ENCODE measurements at places on chromosomes 1 and 21. TPM values are rescaled to one million over a fixed set of nuclear protein-coding genes. Genes with fewer than 3 reads are reported as not detected.

The SDHC gene
- total RNA-seq: 16.6 TPM

DNA sequence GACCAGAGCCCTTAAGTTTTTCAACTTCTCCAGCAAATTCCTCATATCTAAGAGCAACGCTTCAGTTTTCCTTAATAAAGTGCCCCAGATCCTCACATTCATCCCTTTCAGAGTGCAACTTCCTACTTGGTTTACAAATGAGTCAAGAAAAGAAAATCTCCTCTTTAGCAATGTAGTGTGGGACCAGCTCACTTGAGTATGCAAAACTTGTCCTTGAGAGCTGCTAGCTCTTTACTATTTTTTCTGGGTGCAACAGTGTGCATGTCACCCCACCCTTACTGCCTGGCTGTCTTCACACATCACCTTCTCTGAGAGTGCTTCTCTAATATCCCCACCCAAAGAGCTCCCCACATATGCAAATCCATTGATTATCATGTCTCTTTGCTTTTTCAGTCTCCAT lies 203.1 kb upstream of the CAMK1G start:
- DNase-seq: no peak

DNA sequence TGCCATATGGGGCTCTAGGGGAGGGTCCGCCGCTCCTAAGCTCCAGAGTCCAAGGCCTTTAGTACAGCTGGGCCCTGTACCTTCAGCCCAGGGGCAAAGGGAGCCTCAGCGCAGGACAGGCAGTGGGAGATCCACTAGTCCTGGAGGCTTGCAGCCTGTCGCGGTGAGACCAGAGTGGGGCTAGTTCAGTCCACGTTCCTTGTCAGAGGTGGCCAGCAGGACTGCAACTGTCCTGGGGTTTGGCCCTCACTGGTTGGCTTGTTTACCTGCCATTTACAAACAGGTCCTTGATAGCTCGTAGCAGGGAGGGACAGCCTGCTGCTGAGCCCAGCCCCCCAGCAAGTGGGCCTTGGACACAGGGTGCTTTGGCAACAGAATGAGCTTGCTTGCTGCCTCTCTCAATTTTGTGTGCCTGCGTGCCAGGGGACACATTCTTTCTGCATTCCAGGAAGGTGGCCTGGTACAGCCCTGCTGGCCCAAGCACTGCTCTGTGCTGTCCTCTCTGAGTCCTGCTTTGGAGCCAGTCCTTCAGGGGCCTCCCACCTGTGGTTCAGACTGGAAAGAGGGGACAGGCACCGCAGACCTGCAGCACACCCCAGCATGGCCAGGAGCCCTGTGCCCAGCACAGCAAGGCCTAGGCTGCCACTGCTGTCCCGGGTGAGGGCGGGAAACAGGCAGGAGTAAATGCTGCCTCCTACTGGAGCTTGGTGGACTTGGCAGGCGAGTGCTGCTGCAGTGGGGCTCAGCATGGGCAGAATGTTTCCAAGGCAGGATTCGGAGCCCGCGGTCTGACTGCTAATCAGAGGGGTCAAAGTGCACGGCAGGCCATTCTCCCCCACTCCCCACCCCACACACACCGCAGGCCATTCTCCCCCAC lies 15.2 kb downstream of the H6PD start:
- DNase-seq: no peak

- DNase-seq: no peak
These were observed 254.0 kb downstream of the PTPRU start for GRCh38 chr1:29490204-29490934.

DNA sequence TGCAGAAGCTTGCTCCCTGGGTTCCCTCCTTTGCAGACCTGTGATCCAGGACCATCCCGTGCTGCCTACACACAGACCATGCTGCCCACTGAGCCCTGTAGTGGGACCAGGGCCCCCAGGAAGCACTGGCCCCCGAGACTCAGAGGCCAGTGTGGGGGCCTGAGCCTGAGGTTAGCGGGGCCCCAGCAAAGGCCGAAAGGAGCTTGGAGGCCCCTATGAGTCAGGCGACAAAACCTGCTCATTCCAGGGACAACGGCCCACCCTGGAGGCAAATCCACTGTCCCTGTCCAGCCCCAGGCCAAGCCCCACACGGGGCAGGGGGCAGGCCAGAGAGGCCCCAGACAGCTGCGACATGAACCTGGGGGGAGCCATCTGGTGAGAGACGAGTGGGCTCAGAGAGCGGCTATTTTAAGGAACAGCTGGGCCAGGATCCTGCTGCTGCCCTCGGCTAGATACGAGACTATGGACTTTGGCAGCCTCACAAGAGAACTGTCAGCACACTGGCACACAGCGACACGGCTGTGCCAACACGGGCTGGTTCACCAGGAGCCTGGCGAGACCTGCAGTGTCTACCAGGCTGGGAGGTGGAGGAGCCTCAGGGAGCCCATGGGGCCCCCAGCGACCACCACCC lies 74.7 kb downstream of the ARHGEF16 start:
- DNase-seq: no peak

DNA sequence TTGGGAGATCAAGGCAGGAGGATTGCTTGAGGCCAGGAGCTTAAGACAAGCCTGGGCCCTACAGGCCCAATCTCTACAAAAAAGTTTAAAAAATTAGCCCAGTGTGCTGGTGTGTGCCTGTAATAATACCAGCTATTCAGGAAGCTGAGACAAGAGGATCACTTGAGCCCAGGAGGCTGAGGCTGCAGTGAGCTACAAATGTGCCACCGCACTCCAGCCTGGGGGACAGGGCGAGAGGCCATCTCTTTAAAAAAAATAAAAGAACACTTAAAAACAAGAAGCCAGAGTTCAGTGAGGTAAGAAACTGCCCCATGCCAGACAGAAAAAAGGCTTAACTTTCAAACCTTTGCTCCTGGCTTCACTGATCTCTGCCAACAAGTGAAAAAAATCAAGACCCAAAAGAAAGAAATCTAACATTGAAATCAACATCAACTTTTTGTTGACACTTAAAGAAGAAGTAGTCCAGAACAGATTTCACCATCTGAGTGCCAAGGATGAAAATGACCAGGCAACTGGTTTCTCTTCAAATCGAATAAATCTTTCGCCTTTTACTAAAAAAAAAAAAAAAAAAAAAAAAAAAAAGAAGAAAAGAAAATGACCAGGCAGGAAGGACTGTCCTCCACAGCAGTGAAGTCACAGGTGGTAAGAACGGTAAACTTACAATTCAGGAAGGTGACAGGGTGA lies 51.2 kb downstream of the SLC45A1 start:
- DNase-seq: no peak

GRCh38 chr1:233211595-233211994 lies 83.9 kb downstream of the PCNX2 start:
- DNase-seq: no peak

DNA sequence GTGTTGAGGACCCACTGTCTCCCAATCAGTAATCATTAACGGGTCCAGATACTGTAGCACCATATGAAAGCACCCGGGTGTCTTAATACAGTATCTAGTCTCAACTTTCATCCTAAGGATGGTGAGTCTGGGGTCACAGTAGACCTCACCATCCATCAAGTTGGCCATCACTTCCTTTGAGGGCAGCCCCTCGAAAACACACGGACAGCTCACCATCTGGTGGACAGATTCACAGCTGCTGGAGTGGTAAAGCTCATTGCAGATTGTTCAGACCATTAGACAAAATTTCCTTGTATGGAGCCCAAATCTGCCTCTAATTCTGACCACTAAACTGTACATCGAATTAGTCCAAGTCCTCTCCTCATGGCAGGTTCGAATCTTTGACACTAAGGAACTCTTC lies 123.1 kb downstream of the PGBD5 start:
- DNase-seq: no peak

The CLCA4 gene
- 0.36 TPM for total RNA-seq

DNA sequence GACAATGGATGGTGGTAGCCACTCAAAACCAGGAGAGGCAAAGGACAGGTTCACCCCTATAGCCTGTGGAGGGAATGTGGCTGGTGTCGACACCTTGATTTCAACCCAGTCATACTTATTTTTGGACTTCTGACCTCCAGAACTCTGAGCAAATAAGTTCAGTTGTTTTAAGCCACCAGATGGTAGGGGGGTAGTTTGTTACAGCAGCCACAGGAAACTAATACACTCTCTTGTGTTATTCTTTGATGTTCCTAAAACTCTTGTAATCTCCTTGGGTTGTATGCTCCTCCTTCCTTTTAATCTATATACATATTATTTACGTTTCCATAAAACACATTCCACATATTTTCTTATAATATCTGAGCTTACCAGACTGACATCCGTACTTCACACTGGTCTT lies 65.9 kb downstream of the ZBTB18 start:
- DNase-seq: no peak

GRCh38 chr1:212539737-212540430 lies 68.7 kb upstream of the ATF3 start:
- no peak for DNase-seq

GRCh38 chr1:28236656-28237322 lies 865 bp downstream of the ATP5IF1 start:
- no peak for DNase-seq
